Activated naive CD4-positive, alpha-beta T cell treated with Interleukin-2 at 50 U/mL for 16 hours (primary cell): ENCODE measurements at places on chromosomes 16 and 17.

DNA sequence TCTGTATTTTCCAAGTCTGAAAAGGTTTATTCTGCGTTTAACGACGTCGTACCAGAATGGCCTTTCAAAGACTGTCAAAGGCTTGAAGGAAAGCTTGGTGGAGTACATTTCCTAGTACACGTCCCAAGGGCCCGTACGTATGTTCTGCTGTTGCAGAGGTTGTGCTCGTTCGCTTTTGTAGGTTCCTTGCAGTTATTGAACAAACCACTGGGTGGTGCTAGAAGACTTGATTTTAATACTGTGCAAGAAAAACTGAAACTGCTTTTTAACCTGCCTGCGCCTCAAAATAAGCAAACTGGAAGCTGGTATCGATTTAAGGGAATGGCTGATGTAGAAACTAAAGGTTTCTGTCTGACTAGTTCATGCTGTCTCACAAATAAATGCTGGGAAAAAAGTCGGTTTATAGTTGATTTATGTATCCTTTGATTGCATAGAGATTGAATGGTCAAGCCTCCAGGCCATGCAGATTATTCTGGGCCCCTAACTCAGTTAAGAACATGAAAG, 54.6 kb downstream of the USP10 start:
- DNase-seq, result peak; percentile 54

DNA sequence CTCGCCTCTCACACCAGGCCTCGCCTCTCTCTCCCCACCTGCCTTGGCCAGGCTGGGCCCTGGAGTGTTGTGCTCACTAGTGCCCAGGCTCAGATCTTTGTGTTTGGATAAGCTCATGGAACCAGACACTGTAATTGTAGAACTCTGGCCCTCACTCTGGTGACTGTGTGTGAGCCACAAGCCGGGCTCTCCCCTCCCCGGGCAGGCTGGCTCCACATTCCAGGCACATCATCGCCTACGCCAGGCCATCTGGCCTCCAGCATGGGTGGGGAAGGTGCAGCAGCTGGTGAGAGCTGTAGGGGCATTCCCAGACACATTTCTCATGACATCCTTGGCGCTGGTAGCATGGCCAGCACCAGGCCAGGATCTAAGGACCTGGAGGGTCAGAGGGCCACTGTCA, 202.3 kb downstream of the RAB11FIP4 start:
- no peak for DNase-seq

GRCh38 chr17:49548051-49548505, 27.6 kb upstream of the NXPH3 start:
- DNase-seq, result no peak

DNA sequence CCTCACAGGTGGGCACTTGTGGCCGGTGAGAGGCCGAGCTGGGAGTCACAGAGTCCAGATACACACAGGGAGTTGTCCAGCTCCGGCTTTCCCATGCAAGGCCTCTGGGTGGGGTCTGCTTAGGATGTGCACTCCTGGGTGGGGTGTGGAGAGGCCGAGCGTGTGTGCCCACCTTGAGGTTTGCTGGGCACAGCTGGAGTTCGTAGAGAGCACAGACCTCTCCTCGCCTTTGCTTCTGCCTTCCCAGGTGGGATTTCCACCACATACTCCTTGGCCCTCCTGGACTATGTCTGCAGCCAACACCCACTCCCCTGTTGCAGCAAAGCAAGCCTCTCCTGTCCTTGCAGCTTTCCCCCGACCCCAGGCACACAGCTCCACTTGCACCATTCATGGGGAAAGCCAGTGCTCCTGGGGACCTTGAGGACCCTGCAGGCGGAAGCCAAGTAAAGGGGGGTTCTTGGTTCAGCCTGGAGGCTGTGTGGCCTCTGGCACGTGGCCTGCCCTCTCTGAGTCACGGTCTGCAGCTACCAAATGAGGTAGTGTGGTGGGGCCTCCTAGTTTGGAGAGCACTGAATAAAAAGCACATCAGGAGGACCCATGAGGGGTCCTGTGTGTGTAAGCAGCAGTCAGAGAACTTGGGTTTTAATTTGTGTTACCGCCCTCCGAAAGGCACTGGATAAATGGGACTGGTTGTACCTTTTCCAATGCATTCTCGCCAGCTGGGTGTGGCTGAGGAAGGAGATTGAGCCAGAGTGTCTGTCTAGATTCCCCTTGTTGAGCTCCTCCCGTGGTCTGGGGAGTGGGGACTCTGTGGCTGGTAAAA, 31.5 kb downstream of the MPRIP start:
- DNase-seq, result no peak

DNA sequence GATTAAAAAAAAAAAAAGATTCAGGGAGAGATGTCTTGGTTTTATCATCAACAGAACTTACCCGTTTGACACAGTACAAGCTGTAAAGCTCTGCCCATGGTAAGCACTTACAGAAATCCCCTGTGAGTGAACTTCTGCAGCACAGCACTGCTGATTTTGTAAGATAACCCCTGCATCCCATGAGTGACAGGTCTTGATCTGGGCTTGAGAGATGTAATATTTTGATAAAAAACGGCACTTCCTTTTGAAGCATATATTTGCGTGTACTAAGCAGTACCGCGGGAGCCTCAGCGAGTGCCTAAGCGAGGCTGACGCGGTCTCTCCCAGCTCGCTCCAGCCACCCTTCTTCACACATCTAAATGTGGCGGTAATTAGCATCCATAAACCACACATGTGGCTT, 50.5 kb downstream of the IKZF3 start:
- peak; percentile 53 for DNase-seq

DNA sequence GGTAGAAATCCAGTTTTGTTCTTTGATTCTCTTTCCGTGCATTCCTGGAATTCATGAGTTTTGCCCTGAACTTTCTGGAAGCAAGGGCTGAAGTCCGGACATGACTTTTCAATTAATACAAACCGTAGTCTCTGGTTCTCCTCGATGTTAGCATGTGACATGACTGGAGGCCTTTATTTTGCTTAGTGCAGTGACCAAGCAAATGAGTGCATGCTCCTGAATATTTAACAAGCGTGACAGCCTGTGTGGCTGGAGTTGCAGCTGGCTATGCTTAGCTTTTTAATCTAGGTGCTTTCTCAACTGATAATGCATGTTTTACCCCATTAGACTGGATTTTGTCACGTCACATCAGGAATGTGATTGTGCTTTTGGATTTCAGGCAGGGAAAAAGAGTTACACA, 302.1 kb downstream of the MAP2K6 start:
- DNase-seq, result no peak

- DNase-seq, result no peak
These were observed 76.9 kb downstream of the TEX14 start for GRCh38 chr17:58614859-58615459.

DNA sequence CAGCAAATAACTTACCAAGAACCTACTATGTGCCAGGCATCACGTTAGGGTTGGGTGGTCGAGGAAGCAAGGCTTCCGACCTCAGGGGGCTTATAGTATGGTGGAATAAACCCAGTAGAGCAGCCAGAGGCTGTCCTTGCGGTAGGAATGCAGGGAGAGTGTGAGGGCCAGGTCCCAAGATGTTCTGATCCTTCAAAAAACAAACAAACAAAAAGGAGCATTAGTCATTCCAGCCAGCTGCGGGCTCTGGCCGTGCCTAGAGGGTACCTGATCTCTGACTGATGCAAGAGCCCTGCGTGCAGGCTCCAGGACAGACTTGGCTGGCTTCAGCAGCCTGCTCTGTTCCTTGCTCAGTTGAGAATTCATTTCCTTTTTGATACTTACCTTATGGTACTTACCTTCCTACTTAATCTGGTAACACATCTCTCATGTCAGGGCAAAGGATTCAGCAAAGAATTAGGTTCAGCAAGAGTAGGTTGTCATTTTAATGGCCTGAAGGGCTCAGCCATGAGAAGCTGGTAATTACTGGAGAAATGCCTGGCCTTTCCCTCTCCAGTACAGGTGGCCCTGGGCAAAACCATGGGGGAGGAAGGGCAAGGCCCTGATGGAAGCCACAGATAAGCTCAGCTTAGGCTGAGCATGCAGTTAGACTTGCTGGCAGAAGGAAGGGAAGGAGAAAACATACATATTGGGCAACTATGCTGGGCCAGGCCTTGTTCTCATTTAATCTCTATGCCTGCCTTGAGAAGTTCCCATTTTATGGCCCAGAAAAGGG, 18.4 kb downstream of the CYB5D2 start:
- DNase-seq, result no peak
